Fibroblast of skin of scalp (primary cell): ENCODE measurements at places on chromosomes 13 and 19.

DNA sequence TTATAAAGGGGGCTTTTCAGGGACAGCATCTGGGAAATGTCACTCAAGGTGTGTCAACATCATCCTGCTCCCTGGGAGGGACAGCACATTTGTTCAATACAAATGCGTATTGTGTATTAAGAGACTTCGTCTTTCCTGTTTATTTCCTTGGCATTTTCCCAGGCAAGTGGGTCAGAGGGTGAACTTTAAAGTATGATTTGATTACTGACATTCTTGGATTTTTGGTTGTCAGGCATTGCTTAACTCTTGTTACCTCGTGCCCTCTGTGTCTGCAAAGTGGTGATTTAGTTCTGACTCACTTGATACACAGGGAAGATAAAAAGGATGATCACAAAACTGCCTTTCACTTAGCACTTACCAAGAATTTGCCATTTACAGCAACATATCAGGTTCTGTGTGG, 292.7 kb downstream of the SUCLA2 start:
- no peak for DNase-seq

DNA sequence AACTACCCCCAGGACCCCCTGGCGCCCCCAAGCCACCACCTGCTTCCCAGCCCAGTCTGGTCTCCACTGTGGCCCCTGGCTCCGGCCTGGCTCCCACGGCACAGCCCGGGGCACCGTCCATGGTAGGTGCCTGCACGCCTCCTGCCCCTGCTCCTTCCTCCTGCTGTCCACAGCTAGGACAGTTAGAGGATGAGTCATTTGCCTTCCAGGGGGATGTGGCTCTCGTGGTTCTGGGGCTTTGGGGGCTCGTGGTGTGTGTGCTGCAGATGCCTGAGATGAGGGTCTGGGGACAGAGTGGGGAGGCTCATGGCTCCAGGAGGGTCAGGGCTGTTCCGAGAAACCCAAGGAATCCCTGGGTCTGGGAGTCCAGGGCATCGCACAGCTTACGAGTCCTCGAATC, 12.7 kb downstream of the MED25 start:
- DNase-seq, result no peak

DNA sequence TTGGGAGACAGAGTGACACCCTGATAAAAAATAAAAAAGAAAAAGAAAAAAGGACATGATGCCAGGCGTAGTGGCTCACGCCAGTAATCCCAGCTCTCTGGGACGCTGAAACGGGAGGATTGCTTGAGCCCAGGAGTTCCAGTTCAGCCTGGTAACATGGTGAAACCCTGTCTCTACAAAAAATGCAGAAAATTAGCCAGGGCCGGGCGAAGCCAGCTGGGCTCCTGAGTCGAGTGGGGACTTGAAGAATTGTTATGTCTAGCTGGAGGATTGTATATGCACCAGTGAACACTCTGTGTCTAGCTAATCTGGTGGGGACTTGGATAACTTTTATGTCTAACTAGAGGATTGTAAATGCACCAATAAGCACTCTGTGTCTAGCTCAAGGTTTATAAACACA, 32.3 kb downstream of the TMPRSS9 start:
- no peak for DNase-seq

DNA sequence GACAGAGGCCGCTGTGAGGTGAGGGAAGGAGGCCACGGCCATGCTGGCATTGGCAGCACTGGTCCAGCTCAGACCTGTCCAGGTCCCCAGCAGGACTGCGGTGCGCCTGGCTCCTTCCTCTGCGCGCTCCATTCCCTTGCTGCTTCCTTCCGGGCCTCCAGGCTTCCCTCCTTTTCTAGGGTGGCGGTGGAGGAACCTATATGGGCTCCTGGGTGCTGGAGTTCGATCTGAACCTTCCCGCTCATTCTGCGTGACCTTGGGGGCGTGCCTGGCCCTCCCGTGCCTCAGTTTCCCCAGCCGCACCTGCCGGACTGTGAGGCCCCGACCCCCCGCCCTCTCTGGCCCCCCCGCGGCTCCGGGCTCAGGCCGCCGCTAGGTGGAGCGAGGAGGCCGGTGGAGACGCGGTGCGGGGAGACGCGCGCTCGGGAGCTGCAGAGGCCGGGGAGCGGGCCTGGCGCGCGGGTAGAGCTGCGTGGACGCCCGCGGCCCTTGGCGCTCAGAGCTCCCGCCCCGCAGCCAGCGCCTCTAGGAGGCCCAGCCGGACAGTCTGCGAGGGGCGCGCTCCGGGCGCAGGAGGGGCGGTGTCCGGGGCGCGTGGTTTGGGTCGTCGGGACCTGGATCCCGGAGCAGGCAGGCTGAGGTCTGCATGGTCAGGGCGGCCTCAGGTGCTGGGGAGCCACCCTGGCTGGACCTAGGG, 29.9 kb downstream of the EFNA2 start:
- peak; percentile 49 for DNase-seq
